NCI-H1048 (cell line): ENCODE measurements at places on chromosomes 6 and 20.

DNA sequence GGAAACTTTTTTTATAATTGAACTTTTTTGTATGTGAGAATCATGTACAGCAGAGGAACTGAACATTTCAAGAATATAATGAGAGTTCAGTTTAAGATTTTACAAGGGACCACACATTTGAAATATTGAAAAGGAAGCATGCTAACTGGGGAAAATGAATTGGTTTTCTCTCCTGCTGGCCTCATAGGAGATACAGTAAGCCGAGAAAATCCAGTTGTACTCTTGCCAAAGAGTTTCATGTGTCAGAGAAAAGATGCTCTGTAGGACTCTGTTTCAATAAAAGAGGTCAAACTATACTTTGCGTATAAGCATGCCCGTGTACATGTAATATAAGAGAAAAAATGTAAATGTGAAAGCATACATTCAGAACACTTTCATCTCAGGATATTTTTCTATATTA lies 393.5 kb upstream of the NRSN1 start:
- DNase-seq: no peak

DNA sequence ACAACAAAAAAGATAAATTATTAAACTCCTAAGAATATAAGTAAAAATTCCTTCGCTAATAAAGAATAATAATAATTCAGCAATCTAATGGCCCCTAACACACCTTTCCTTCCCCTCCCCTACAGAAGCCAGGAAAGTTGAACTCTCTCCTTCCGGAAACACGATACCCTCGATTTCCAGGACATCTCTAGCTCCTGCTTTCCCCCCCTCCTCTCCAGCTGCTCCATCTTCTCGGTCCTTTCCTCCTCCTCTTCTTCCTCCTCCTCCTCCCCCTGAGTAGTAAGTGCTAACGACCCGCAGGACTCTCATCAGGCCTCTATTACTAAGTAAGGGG lies 603 bp downstream of the TASP1 start:
- DNase-seq: no peak

DNA sequence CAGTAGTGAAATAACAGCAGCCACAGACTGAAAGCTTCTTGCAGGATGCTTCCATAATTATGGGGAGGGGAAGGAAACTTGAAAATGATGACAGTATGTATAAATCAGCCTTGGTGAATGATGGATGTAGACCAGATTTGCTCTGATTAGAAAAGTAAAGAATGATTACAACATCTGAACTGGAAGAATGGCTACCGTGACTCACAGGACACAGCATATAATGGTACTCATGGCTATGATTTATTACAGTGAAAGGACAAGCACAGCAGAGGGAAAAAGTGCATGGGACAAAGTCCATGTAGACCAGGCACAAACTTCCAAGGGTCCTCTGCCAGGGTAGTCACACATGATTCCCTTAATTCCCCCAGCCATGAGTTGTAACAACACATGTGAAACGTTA lies 70.7 kb upstream of the POPDC3 start:
- DNase-seq: no peak

DNA sequence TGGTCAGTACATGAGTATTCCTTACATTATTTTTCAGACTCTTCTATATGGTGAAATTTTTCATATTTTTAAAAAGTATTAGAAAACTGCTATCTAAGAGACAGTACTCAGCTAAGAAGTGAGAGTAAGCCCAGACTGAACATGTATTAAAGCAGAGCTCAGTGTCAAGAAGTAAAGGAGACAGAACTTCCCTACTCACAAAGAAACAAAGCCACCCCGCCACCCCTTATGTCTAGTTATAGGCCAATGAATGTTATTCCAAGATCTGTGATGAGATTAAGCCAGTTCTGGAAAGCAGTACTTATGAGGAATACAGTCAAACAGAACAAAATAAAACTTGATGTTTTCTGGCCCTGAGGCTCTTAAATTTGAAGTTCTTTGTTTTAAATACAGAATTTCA lies 114.5 kb downstream of the RNGTT start:
- DNase-seq: no peak

DNA sequence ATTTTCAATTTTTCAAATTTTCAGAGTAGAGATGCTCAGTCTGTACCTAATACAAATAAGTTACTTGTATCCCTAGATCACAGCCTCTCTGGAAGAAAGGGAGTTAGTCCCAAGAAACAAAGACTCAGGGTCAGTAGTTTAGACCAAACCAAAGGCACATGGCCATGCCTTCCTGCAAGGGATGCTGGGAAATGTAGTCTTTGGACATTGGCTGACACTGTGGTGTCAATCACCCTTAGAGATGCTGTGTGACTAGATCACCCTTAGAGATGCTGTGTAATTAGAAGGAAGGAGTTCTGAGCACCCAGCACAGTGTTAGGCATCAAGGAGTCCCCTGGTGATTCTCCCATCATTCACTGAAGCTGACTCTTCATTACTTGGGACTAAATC lies 202.1 kb downstream of the NFATC2 start:
- DNase-seq: no peak
